ENCODE measurements at places on chromosomes 11 and 22.
A peak's percentile ranks its signal among the peaks of the same experiment; 100 is the strongest.

DNA sequence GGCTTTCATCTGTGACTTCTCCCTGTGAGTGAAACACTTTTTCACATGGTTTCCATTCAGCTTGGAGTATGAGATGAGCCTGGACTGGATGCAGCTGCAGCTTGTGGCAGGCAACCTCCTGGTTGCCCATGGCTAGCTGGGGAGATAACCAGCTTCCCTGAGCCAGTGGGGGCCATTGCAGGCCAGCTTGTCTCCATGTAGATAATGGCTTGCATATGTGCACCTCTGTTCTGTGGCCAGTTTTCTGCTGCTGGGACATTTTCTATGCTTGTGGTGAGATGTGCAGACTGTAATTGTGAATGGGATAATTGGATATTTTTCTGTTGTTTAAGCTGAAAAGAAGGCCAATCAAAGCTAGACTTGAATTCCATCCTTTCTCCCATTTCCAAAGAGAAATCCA is 38.5 kb downstream of the INSC start:
- no peak for DNase-seq

DNA sequence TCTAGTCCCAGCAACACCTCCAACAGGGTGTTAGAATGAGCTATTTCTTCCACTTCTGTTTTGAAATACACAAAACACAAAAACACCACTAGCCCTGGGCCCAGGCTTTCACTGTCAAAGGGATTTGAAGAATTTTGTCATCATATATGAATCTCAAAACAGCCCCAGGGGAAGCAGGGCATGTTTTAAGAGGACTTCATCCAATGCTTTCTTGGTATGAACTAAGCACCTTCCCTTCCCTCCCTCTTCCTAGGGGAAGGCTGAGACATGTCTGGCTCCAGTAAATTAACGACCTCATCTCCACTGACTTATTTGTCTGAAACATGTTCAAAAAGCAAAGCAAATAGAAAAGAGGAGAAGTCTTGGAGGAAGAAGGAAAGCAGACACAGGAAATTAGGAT is 75.7 kb upstream of the INCENP start:
- no peak for DNase-seq

- DNase-seq: peak; percentile 78
Observed at GRCh38 chr11:17014321-17014832, at the start of gene PLEKHA7. Gene PLEKHA7 (minus strand): TSS chr11:17014414. CDS start chr11:17014401, 13 bp downstream.

DNA sequence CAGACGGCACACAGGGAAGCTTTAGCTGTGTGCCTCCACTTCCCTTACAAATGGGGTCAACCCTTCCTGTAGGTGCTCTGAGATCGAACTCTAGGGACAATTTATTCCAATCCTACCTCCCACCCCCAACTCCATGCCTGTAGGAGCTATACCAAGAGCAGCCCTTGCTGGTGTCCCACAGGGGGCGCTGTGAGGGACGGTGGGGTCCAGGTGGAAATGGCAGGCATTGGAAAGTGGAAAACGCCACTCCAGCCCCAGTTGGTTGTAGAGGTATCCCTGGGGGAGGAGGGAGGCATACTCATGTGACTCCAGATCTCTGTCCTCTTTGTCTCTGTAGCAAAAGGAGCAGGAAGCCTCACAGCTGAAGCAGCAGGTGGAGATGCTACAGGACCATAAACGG is 161.3 kb downstream of the MYO18B start:
- DNase-seq: peak; percentile 55

DNA sequence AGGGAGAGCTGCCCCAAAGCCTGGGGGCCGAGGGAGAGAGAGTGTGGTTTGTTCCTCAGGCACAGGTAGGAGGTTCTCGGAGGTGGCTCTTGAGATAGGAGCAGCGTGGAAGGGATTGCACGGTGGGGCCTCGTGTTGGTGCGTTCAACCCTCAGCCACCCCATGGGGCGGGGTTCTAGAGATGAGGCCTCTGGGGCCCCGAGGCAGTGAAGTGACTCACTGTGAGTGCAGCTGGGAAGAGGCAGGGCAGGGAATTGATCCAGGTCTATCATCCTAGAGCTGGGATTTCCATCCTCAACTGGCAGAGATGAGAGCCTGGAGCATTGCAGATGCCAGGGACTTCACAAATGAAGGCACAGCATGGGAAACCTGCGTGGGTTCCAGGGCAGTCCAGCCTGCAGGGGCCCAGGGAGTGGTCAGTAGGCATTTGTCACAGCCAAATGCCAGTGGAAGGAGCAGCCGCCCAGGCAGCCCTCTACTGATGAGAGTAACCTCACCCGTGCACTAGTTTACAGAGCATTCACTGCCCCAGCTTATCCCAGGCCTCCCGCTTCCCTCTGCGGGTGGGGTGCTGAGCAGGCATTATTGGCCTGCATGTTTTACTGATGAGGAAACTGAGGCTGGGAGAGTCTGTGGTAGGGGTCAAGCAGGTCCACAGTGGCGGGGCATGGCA is 5.1 kb upstream of the SMARCB1 start:
- no peak for DNase-seq

DNA sequence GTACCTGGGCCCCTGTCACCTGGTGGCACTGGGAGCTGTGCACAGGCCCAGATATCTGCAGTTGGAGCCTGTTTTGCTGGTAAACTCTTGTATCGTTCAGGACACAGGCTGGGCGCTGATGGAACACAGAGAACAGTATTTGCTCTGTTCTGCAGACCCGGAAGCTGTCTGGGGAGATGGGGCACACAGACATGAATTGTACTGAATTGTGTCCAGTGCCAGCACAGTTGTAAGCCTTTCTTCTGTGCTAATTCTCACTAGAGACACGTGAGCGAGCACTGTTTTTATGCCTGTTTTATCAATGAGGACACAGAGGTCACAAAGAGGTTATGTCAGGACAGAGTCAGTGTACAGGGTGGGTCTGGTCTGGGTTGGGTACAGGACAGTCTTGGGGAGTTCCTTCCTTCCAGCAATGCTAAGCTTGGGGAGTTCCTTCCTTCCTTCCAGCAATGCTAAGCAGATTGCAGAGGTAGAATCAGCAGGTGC is 24.4 kb upstream of the ACR start:
- DNase-seq: no peak

- DNase-seq: no peak
Observed at GRCh38 chr22:30043161-30043560, 37.1 kb upstream of the HORMAD2 start.

DNA sequence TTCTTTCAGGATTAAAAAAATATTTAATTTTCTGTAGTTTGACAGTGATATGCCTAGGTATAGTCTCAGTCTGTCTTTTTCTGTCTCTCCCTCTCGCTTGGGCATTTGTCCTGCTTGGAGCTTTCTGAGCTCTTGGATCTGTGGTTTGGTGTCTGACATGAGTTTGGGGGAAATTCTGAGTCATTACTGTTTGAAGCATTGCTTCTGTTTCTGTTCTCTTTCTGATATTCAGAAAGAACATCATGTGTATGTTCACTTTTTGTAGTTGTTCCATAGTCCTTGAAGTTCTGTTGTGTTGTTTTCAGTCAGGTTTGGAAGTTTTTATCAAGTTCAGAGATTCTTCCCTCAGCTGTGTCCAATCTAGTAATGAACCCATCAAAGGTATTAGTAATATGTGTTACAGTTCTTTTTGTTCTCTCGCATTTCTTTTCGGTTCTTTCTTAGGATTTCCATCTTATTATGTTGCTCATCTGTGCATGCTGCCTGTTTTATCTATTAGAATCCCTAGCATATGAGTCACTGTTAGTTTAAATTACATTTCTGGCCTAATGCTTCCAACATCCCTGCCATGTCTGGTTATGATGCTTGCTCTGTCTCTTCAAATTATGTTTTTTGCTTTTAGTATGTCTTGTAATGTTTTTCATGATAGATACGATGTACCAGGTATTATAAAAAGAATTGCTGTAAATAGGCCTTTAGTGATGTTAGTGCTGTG is 48.4 kb downstream of the DDX10 start:
- no peak for DNase-seq

DNA sequence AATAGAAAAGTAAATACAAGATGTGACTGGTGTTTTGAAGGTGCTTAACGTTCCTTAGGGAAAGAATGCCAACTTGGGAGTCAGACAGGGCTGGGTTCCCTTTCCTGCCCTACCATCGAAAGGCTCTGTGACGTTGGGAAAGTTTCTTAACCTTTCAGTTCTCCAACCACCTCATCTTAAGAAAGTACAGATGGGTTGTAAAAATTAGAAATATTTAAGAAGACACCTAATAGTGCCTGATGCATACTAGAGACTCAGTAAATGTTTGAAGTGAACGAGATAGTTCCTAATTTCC is 1.1 kb downstream of the GTPBP1 start:
- no peak for DNase-seq

DNA sequence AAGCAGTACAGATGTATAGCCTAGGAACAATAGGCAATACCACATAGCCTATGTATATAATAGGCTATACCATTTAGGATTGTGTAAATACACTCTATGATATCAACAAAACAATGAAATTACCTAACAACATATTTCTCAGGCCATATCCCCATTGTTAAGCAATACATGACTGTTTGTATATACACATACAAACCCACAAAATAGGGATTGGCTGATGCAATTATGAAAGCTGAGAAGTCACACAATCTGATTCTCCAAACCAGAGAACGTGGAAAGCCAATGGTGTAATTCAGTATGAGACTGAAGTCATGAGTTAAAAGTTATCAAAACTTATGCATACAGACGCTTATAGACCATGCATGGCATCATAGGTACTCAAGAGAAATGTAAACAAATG is 700.1 kb upstream of the RAG2 start:
- DNase-seq: no peak

DNA sequence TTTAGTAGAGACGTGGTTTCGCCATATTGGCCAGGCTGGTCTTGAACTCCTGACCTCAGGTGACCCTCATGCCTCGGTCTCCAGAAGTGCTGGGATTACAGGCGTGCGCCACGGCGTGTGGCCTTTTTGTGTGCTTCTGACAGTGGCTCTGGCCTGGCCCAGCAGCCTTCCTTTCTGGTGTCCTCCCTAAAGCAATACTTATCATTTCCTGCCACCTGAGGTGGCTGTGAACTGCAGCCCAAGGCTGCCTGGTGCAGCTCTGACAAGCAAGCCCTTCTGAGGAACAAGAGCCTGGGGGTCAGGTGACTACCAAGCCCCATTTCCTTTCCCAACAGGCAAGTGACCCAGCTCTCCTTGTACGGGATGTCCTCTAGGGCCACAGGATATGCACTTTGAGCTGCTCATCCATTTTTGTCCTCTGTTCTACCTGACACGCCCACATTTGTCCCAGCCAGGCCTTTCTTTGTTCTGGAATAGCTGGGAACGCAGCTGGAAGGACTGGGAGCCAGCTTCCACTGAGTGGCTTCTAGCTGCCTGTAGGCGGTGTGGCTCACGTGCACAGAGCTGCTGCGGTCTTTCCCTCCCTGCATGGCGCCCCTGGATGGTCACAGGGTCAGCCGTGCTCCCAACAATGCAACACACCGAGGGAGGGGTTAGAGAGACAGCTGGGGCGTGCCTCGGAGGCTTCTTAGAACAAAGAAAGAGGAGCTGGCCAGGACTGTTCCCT is 12.3 kb upstream of the BID start:
- no peak for DNase-seq

DNA sequence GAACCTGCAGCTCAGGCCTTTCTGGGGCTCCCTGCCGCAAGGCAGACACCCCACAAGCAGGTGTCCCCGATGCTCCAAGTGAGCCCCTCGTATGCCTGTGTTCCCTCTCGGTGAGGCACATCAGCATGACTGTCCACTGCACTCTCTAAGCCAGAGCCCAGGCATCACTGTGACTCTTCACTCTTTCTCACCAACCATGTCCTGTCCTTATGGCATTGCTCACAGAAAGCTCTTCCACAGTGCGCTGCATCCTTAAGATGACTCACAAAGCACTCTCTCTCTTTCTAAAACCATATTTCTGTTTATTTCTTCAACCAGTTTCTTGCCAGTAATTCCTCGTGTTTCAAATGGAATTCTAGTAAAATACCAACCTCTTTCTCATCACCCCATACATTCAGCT is 18.1 kb downstream of the GAB4 start:
- peak; percentile 9 for DNase-seq

DNA sequence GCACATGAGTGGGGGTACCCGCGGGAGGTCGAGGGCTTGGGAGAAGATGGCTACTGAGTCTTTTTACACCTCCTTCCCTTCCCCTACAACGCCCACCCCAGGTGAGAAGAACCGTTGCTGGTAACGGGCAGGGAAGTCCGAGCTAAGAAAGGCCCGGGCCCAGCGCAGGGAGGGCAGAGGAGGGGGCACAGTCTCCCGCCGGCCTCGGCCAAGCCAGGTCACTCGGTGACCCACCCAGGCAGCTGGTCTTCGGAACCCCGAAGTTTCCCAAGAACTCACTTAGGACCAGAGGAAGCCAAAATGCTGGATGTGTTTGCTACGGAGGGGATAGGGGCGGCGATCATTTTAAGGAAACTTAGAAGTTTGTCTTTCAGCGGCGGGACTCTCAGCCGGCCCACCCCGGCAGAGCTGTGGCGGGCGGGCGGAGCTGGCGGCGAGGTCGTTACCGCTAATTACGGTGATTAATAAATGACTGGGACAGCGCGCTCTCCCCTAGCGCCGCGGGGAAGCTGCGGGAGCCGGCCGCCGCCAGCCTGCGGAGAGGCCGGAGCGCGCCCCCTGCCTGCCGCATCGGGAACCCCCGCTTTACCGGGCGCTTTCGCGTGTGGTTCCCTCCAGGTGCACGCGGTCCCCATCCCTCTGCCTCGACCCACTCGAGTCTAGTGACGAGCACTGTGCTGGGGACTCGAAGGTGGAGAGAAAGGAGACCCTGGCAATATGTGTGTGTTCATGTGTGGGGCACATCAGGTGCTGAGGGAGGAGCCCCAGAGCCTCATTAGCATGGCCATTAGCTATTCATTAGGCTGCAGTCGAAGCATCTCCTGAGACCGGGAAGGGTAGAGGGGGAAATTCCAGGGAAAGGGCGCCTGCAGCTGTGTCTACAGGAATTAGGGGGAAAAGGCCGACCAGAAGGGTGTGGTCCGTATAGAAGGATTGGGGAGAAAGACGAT is 945 bp downstream of the ROBO3 start:
- DNase-seq: peak; percentile 90

- DNase-seq: peak; percentile 92
Observed at GRCh38 chr22:23849009-23850006, 8.4 kb upstream of the SLC2A11 start.

- no peak for DNase-seq
Observed at GRCh38 chr11:12941671-12942070, 67.4 kb upstream of the RASSF10 start.

DNA sequence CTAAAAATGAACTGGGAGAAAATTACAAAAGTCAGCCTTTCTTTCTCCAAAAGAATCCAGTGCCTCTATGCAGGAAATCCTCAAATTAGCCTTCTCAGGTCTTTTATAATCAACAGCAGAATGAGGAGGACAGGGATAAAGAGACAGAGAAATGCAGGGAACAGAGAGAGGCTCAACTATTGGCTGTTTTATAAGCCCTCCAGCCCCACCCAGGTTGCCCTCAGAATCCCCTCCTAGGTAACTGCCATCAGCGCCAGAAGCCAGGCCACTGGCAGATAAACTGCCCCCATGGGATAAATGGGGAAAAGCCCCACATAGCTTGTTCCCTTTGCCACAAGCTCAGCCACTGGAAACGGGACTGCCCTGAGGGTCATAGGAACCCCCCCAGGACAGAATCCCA is 10.9 kb upstream of the HMOX1 start:
- no peak for DNase-seq

GRCh38 chr22:24441406-24442351 is 14.3 kb downstream of the ADORA2A start:
- peak; percentile 48 for DNase-seq

GRCh38 chr22:28570696-28571373 is 108.8 kb downstream of the TTC28 start:
- DNase-seq: no peak

Measured in D341Med (cell line).